Urinary bladder (tissue), 4 donors: ENCODE measurements at places on chromosomes 12 and 14. TPM values are rescaled to one million over a fixed set of nuclear protein-coding genes. Genes with fewer than 3 reads are reported as not detected.

DNA sequence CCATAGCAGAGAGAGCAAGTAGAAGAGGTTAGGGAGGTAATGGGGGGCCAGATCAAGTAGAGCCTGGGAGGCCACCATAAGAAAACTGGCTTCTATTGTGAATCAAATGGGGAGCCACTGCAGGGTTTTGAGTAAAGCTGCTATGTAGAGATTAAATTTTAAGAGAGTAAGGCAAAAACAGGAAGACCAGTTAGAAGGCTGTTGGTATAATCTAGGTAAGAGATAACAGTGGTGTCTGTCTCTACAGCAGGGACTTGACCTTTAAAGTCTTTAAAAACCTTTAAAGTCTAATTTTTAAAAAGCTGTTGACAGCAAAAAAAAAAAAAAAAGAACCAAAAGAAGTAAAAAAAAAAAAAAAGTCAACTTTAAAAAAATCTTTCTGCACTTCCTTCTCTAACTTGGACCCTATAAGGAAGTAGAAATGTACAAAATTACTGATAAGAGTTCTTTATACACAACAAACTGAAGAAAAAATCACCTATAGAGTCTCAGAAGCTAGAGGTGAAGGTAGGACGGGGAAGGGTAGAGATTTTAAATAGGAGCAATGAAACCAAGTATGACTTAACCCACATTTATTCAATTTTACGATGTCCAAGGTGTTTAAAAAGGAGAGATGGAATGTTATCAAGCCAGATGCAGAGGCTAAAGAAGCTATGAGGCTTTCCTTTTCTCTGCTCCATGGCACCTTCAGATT is 26.1 kb downstream of the SGPP1 start:
- DNase-seq, result no peak

DNA sequence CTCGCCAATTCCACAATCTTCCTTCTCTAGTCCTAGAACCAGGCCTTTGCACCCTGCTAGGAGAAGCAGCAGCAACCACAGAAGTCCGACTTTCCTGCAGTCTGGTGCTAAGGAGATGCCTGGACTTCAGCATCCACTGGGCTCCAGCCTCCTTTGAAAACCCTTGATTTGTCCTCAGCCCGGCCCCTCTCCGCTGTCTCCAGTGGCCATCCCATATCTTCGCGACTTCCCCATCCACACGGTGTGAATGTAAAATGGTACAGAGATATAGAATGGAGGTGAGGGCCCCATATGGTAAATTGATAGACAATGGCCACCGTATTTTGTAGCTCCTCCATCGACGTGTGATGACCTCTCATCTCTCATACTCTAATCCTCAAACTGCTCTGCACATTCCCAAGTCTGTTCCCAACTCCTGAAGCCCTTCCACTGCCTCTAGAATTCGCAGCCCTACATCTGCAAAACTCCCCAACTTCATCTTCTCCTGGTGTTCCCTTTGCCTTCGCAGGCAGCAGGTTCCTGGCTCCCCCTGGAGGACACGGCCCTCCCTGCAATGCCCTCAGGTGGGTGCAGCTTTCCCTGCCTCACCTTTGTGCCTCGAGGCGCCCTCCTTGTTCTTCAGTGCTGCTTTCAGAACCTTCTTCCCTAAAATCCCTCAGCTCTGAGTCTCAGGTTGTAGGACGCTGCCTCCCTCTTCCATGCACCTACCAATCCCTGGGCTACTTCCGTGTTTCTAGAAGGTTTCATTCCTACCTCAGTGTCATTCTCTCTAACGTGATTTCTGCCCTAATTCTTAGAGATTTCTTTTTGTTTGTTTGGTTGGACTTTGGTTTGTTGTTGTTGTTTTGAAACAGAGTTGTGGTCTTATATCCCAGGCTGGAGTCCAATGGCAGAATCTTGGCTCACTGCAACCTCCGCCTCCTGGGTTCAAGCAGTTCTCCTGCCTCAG is 36.7 kb downstream of the TMBIM6 start:
- no peak for DNase-seq

Gene ANO4
- 3.5 TPM for total RNA-seq

DNA sequence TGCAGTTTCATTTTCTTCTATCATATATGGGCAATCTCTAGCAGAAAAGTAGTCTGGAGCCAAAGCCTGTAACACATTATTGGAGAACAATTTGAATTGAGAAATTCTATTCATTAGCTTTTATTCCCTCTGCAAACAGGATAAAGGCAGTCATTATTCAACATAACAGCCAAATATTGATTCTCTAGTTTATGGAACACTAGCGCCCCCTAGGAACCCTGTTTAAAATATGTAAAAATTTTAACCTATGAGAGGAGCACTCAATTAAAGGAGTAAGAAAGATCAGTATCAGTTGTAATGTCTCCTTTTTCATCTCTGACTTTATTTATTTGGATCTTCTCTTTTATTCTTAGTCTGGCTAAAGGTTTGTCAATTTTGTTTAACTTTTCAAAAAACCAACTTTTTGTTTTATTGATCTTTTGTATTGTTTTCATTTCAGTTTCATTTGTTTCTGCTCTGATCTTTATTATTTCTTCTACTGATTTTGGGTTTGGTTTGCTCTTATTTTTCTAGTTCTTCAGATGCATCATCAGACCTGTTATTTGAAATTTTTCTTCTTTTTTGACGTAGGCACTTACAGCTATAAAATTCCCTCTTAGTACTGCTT is 4.8 kb upstream of the LMNTD1 start:
- no peak for DNase-seq

- no peak for DNase-seq
These were observed at the start of gene SLC35F4 for GRCh38 chr14:57865403-57866198. Gene SLC35F4 (minus strand): TSS chr14:57866092.

DNA sequence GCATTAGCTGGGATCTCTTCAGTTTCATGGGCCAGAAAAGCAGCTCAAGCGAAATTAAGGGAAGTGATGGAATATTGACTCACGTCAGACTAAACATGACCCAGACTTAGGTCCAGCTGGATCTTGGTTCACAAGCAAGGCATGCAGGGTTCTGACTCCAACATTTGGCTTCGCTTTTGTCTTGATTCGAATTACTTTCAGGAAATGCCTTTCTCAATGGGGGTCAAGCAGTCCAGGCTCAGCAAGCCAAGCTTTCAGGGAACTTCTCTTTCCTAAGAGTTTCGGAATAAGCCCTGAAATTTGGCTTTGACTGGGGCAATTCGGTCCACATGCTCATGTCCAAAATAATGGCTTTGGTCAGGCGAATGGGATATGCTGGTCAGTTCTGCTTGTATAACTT is 678.7 kb upstream of the TMEM132C start:
- no peak for DNase-seq

DNA sequence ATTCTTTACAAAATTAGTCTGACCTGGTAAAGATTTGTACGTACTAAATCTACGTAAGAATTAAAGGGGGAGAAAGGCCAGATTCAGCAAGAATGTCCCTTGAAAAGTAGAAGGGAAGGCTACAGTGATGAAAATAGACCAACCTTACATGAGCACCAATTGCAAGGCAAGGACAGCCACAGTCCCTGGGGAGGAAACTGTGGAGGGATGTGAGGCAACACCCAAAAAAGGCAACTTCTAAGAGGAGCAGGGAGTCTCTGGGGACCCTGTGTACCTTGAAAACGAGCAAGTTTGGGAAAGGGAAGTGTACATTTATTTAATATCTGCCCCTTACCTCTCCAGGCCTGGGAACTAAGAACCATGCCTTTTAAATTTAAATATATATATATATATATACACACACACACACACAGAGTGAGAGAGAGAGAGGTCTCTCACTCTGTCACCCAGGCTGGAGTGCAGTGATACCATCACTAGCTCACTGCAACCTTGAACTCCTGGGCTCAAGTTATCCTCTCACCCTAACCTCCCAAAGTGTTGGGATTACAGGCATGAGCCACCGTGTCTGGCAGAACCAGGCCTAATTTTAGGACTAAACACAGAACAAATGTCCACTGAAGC is 56.4 kb downstream of the TMCC3 start:
- DNase-seq, result no peak

Gene CLMN
- 11.1 TPM for total RNA-seq

Gene RGS6
- 3.3 TPM for total RNA-seq

GRCh38 chr12:52686756-52687487 is 6.7 kb upstream of the KRT1 start:
- DNase-seq, result no peak

GRCh38 chr14:43872752-43873655 is 634.1 kb downstream of the FSCB start:
- DNase-seq, result no peak

- DNase-seq, result no peak
These were observed 68.0 kb downstream of the KIF26A start for GRCh38 chr14:104206281-104206904.

Gene DNAH10
- total RNA-seq, result 0.90 TPM

Gene CLEC14A
- total RNA-seq, result 27.5 TPM

Gene SCNN1A
- 5.7 TPM for total RNA-seq

GRCh38 chr14:72625689-72626088 is 268.2 kb downstream of the DPF3 start:
- no peak for DNase-seq

Gene GXYLT1
- total RNA-seq, result 39.2 TPM

GRCh38 chr14:90777830-90778485 is 38.3 kb downstream of the TTC7B start:
- DNase-seq, result no peak

DNA sequence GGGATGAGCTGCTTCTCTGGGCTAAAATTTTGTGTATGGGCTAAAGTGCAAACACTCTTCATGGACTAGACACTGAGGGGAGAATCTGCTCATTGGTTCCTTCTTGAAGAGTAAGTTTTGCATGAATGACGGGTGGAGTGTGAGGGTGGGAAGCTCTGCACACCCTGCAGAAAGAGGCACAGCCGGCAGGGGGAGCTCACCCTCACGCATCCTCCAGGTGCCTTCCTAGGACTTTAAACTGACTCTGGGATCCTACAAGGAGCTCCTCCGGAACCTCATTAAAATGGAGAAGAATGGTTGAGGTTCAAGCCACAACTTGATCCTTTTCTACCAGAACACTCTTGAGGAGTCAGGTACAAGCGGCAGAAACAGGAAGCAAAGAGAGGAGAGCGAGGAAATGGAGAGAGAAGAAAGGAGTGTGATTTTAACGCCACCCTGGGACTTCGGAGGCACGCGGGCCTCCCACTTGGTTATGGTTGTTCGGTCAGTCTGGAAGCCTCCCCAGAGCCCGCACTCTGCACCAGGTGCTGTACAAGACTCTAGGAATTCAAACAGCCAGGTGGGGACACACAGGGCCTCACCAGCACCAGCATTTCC is 87.5 kb downstream of the SETD3 start:
- no peak for DNase-seq

- no peak for DNase-seq
These were observed 39.4 kb downstream of the FAM222A start for GRCh38 chr12:109753054-109753401.

- no peak for DNase-seq
These were observed 50.0 kb upstream of the ATF7IP start for GRCh38 chr12:14315501-14315900.

DNA sequence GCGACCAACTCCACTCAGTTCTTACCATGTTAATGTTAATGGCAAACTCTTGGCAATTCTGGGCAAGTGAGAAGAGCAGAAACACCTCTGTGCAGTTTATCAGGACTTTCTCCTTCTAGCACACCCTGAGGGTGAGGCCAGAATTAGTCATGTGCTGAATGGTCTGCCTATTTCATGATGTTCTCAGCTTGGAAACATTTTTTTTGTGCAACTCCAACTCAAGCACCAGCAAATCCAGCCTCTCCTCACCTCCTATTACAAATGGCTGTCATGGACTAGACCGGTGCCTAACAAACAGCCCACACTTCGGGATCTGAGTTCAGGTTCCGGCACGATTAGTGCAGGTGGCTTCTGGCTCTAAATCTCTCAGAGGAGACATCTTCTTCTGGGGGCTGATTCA is 246.0 kb downstream of the ZFP36L1 start:
- no peak for DNase-seq

Gene TESPA1
- 1.6 TPM for total RNA-seq

- DNase-seq, result no peak
These were observed 1.7 kb upstream of the AKAP6 start for GRCh38 chr14:32327255-32327961.

GRCh38 chr14:102141797-102142196 is 2.1 kb downstream of the WDR20 start:
- DNase-seq, result no peak

Gene NPFF
- not detected for total RNA-seq

Gene RTL1
- 0.37 TPM for total RNA-seq

Gene C12orf54
- 1.5 TPM for total RNA-seq

- DNase-seq, result no peak
These were observed 23.3 kb downstream of the ZFYVE21 start for GRCh38 chr14:103738701-103739451.

DNA sequence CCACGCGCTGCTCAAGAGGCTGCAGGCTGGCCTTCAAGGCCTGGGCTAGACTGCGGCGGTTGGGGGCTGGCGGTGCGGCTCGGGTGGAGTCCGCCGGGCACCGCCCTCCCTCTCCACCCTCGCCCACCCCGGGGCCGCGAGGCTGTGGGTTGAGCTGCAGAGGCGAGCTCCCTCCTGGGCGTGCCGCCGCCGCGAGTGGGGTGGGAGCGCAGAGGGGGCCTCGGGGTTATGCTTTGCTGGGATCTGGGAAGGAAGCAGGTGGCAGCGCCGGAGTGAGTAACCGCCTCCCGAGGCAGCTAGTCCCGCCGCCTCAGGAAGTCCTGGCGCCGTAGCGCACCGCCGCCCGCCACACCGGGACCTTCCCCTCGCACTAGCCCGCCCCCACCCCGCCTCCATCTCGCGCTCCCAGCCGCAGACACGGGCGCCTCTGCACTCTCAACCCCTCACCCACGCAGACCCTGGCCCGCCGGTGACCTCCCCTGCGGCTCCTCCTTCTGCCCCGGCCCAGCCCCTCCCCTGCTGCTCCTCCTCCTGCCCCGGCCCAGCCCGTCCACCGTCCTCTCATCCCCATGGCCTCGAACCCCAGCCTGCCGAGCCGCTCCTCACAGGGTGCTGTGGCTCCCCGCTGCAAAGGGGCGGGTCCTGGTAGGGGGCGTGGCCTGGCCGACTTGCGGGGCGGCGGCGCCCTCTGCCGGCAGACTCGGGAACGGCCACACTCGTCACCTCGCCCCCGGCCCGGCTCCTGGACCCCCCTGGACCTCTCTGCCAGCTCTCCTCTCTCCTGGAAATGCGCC is 16.6 kb downstream of the TAMALIN start:
- no peak for DNase-seq

- DNase-seq, result no peak
These were observed 40.5 kb downstream of the JAG2 start for GRCh38 chr14:105128059-105128458.

- no peak for DNase-seq
These were observed 275.2 kb upstream of the CRY1 start for GRCh38 chr12:107368586-107368985.

GRCh38 chr12:105469701-105470100 is 139.2 kb downstream of the C12orf75 start:
- DNase-seq, result no peak

DNA sequence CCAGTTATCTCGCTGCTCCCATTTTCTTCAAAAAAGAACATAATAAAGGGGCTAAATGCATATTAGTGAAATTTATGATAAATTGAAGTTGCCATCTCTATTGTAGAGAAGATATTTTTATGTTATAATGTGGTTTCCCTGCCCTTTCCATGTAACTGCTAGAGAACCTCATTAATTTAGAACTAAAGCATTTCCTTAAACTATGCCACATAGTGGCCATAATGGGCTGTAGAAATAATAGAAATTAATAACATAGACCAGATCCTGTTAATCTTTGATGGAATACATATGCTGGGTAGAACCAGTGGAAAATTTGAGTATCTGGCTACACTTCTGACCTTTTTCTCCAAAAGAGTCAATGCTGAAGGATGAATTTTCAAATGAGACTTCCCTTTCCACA is 376.7 kb downstream of the PDZRN4 start:
- DNase-seq, result no peak
